ENCODE measurements at places on chromosomes 6 and 20.

- no peak for DNase-seq
Measured at GRCh38 chr20:31517373-31517772, 3.1 kb downstream of the HM13 start.

GRCh38 chr20:43586641-43587040 is 4.1 kb upstream of the IFT52 start:
- DNase-seq: no peak

GRCh38 chr6:24883618-24884017 is 52.1 kb downstream of the RIPOR2 start:
- DNase-seq: no peak

GRCh38 chr6:130520801-130521200 is 155.0 kb downstream of the TMEM200A start:
- no peak for DNase-seq

- no peak for DNase-seq
Measured at GRCh38 chr20:39066471-39067242, 104.5 kb downstream of the DHX35 start.

- no peak for DNase-seq
Measured at GRCh38 chr6:11911538-11911937, 100.6 kb upstream of the HIVEP1 start.

DNA sequence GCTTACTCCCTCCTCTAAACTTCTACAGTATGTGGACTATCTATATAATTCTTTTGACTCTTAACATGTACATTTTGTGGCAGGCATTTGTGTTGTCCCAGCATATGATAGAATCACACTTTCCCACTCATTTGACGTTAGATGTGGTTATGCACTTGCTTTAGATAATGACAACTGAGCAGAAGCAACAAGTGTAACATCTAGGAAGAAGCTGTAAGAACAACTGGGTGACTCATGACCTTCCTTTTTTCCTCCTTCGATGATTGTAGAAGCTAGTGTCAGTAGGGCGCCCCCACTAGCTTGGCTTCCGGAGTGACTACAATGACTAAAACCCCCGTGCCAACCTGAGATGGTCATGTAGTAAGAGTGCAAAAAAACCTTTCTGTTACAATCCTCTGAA is 74.6 kb upstream of the CEP85L start:
- DNase-seq: peak; percentile 40

DNA sequence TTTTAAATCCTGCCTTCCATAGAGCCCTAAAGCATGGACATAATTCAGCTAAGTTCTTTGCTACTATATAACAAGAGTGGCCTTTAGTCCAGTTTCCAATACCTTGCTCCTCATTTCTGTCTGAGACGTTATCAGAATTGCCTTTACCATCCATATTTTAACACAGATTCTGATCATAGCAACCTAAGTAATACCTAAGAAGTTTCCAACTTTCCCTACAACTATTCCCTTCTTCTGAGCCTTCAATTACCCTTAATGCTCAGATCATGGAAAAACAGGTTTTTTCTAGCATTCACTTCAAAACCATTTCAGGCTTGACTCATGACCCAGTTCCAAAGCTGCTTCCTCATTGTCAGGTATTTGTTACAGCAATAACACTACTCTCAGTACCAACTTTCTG is 367.1 kb downstream of the C6orf118 start:
- no peak for DNase-seq

- DNase-seq: no peak
Measured at GRCh38 chr6:84766118-84766798, 1.9 kb upstream of the TBX18 start.

- no peak for DNase-seq
Measured at GRCh38 chr6:12916006-12916405, 199.4 kb downstream of the PHACTR1 start.

GRCh38 chr6:163949431-163949830 is 534.9 kb downstream of the QKI start:
- DNase-seq: no peak

GRCh38 chr6:169097381-169097959 is 156.2 kb downstream of the THBS2 start:
- no peak for DNase-seq

DNA sequence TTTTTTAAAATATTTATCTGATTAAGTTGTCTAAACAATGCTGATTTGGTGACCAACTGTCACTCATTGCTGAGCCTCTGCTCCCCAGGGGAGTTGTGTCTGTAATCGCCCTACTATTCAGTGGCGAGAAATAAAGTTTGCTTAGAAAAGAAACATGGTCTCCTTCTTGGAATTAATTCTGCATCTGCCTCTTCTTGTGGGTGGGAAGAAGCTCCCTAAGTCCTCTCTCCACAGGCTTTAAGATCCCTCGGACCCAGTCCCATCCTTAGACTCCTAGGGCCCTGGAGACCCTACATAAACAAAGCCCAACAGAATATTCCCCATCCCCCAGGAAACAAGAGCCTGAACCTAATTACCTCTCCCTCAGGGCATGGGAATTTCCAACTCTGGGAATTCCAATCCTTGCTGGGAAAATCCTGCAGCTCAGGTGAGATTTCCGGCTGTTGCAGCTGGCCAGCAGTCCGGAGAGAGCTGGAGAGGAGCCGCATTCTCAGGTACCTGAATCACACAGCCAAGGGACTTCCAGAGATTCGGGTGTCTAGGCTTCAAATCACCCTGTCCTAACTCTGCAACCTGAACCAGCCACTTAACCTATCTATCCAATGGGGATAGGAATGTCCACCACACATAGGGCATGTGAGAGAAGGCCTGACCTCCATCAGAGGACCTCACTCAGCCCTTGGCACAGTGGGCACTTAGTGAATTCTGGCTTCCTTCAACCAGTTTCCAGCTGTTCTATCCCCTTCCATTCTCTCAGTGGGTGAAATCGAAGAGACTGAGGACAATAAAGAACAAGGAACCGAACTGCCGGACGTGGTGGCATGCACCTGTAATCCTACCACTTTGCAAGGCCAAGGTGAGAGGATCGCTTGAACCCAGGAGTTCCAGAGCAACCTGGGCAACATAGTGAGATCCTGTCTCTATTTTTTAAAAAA is 3.1 kb downstream of the TNF start:
- DNase-seq: no peak

GRCh38 chr20:6061544-6061943 is 7.7 kb upstream of the LRRN4 start:
- DNase-seq: no peak

DNA sequence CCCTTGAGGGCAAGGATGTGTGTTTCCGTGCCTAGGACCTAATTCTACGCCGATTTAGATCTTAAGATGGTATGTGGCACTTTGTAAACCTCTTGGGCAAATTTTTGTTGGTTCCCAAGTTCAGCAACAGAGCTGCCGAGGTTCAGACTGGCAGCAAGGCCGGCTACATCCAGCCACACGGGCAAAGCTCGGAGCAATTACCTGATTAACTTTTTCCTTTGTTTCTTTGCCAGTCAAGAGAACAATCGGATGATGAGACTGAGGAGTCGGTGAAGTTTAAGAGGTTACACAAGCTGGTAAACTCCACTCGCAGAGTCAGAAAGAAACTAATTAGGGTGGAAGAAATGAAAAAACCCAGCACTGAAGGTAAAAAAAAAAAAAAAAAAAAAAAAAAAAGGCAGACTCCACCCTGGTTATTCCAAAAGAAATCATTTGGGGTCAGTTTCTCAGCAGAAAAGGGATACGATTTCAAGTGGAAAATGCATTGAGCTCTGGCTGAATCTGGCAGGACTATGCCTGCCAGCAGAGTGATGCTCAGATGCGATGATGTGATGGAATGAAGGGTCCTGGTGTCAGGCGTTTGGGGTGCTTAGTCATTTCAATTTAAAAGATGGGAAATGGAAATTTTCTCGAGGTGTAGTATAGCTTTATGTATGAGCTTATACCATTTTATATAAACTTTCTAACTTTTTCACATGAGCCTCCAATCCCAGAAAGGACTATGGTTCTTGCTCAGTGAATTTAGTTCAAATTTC is 171.6 kb downstream of the SASH1 start:
- no peak for DNase-seq

DNA sequence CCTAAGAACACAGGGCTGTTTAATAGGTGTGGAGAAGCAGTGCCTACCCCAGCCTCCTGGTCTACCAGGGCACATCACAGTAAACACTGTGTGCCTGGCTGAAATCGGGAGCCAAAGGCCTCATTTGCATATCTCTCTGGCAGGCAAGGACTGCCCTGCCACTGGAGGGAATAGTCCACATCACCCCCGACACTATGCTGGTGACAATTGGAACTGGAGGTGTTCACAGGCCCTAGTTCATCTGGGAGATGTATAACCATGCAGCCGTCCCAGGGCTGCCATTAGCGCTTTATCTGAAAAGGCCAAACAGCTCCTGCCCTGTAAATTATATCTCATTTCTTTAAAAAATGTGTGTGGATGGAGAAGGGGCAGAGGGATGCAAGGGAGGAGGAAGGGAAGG is 150.3 kb downstream of the LINC00237 start:
- no peak for DNase-seq

DNA sequence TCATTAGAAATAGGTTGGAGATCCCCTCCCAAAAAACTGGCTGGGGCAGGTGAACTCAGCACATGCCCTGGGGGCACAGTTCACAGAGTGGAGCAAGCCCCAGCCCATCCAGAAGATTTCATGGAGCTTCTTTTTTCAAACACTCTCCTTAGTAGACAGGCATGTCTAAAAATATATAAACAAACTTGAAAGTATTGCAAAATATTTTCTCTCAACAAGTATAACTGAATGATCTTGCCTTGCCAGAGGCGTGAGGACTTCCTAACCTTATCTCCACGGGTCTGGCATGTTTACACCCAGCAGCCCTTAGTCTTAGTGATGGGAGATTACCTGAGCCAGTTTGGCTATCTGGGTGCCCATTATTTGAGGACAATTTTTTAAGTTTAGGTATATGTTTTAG is 107.1 kb downstream of the QRSL1 start:
- DNase-seq: no peak

DNA sequence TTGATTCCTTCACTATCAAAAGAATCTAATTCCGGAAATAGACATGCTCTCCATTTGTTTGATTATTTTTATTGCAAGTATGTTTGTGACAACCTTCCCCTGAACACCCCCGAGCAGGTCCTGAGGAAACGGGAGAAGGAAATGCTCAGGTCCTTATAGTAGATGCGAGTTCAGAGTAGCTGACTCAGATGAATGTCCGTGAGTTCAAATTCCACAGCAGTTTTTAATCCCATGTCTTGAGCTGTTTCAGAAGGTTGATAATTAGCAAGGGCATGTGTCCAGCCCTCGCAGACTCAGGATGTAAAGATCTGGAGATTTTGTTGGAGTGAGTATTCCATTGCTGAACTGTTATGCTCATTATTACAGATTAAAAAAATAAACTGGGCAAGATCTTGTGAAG is 169.3 kb downstream of the BCAS1 start:
- DNase-seq: no peak

GRCh38 chr20:32010666-32011065 is 428 bp downstream of the CCM2L start:
- no peak for DNase-seq

- no peak for DNase-seq
Measured at GRCh38 chr6:90214461-90214860, 82.2 kb downstream of the BACH2 start.

DNA sequence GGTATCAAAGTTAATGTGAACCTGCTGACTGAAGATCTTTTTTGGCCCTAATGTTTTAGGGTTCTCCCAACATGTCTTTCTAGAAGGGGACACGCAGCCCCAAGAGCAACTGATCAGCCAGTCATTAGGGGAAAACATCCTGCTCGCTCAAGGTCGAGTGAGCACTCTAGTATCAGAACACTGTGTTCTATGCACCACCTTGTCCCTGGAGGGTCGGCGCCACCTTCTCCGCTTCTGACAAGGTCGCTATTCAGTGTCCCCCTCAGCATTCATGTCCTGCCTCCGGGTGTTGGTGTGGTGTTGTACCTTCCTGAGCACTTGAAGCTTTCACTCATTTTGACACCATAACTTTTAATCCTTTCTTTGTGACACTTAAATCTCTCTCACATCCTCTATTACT is 331.2 kb upstream of the KCNQ5 start:
- no peak for DNase-seq

DNA sequence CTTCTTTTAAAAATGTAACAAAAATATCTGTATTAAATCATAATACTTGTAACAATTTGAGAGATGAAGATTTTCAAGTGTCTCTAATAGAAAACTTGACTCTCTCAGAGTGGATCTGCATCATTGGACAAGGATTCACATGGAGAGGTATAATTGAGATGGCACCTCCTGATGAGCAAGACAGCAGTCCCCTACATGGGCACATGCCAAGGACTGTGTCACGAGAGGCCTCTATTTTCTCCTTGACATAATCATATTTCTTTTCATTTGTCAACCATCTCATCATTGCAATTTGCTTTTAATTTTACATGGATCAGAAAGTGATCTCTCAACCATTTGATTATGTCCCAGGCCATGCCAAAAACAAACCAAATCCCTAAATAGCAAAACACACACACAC is 206.8 kb upstream of the THEMIS start:
- no peak for DNase-seq

- no peak for DNase-seq
Measured at GRCh38 chr6:30154061-30154460, 7.0 kb downstream of the TRIM10 start.

DNA sequence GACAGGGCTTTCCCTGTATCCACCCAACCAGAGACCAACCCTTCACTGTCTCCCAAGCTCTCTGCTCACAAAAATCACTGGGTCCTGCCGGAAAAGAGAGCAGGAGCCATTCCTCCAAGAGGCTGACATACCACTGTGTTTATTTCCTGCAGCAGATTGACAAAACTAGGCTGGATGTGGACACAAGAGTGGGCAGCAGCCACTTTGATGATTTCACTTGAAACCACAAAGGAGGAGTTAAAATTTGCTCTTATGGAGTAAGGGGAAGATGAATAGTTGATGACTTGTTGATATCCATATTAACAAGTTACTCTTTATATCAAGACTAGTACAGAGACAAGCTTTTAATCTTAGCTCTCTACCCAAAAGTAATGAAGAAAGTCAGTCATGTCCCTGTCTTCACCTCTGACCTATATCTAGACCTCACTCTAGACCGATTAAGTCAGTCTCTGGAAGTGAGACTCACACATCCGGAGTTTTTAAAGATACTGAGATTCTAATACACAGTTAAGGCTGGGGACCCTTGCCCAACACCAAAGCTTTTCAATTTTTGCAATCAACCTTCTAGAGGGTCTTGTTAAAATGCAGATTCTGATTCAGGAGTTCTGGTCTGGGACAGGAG is 73.8 kb downstream of the SCML4 start:
- no peak for DNase-seq

All from stimulated activated CD4-positive, alpha-beta T cell treated with anti-CD3 and anti-CD28 coated beads, Interleukin-1b, Interleukin-23, amount 100 ng/mL, for 1 hour (primary cell).